Naive B cell (primary cell): ENCODE measurements at places on chromosomes 2 and 18.
A peak's percentile ranks its signal among the peaks of the same experiment; 100 is the strongest.

- no peak for DNase-seq
Observed at GRCh38 chr18:10354241-10354811, 100.1 kb upstream of the APCDD1 start.

DNA sequence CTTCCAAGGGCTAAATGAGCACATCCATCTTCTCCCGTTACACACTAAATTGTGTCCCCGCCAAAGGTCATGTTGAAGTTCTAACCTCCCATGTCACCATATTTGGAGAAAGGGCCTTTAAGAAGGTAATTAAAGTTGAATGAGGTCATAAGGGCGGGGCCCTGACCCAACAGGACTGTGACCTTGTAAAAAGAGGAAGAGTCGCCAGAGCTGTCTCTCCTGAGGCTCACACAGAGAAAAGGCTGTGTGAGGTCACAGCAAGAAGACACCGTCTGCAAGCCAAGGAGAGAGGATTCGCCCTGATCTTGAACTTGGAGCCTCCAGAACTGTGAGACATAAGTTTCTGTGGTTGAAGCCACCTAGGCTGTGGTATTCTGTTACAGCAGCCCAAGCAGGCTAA is 24.1 kb downstream of the TRABD2A start:
- peak; percentile 57 for DNase-seq

DNA sequence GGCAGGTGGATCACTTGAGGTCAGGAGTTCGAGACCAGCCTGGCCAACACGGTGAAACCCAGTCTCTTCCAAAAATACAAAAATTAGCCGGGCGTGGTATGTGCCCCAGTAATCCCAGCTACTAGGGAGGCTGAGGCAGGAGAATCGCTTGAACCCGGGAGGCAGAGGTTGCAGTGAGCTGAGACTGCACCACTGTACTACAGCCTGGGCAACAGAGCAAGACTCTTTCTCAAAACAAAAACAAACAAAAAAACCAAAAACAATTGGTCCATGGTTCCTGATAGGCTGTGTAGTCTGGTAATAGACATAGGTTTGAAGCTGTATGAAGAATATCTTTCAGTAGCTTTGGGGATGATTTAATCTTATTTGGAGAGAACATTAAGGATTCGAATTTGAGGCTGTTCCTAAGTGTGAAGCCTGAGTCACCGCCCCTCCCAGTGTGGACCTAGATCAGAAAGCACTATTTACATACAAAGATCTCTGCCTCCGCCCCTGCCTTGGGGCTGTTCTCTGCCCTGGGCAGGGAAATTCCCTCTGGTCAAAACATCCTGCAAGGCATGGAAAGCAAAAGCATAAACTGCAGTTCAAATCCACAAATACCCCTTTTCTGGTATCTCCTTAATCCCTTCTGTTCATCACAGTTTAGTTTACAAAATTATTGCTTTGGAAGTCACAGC is 52.8 kb upstream of the PMAIP1 start:
- DNase-seq, result peak; percentile 47

- DNase-seq, result no peak
Observed at GRCh38 chr2:241764275-241765241, 12.1 kb upstream of the GAL3ST2 start.

GRCh38 chr2:179021258-179021657 is 28.7 kb downstream of the CCDC141 start:
- DNase-seq, result peak; percentile 4

GRCh38 chr18:57208047-57208446 is 61.2 kb downstream of the BOD1L2 start:
- no peak for DNase-seq

GRCh38 chr18:9914334-9914583 is 443 bp downstream of the VAPA start:
- no peak for DNase-seq

DNA sequence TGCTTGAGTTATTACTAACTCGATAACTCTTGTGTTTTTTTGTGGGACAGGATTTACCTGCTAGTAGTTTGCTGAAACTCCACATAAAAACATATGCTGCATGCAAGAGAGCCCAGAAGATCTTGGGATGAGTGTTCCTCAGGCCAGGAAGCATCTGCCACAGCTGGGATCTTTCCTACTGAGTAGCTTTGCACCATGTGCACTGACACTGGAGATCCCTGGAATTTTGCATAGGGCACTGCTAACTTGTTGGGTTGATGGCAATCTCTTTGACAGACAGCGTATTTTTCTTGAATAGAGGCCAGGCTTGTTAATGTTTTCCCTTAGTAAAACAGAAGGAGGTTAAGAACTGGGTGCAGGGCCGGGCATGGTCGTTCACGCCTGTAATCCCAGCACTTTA is 808 bp upstream of the SERPINB11 start:
- no peak for DNase-seq

- DNase-seq, result no peak
Observed at GRCh38 chr2:26530696-26531095, 52.8 kb upstream of the OTOF start.

- DNase-seq, result peak; percentile 59
Observed at GRCh38 chr18:58863539-58864145, 1.0 kb upstream of the ZNF532 start.

DNA sequence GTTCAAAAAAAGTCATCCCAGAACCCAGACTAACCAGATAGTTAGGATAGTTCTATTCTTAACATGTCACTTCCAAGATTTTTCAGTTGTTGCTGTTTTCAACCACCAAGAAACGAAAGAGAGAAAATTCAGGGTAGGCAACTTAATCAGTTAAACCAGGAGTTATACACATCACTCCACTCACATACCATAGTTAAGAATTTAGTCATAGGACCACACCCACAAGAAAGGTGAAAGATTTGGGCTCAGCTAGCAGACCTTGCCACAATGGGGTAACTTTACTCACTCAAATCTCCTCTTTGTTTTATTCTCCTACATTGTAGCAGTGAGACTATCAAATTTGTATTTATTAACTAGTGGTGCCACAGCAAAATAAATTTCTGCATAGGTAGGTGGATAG is 473.6 kb downstream of the NUP35 start:
- no peak for DNase-seq

DNA sequence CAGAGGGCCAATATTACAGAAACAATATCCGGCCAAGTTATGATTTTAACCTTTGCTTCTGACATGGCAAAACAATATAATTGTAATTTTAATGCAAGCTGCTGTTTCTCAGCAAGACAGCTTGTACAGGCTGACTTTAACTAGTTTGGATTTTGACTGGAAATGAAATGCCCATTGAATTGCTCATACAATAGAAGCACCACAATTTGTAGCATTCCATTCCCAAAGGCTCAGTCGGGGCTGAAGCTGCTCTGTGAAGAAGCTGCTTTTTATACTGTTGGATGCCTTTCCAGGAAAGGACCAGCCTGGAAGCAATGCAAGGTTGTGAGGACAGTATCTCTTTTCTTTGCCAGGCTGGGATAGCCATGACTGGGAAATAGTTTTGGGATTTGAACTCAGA is 677.0 kb upstream of the FANCL start:
- DNase-seq, result no peak

DNA sequence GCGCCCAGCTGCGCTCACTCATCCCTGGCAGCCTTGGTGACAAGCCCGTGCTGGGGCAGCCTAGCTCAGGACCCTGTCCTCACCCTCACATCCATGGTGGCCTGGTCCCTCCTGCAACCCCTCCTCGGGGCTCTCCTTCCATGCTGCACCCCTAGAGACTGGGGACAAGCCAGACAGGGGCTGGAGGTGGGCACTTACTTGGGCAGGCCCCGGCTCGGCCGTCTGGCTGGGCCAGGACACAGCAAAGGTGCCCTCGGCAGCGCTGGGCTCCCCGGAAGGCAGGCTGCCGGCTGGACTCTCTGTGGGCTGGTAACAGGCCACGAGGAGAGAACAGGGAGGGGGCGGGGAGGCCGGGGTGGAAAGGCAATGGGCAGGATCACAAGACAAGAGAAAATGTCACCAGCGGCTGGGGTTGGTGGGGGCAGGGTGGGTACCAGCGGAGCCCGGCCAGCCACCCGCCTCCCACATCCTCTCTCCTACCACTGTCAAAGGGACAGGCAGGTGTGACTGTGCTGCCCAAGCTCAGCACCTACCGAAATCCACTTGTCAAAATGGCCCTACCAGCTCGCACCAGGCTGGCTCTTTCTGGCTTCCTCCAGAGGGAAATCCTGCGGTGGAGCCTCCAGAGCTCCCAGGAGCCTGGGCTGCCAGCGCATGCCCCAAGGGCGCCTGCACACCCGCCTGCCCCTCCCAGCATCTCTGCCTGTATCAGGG is 54.7 kb downstream of the BIN1 start:
- DNase-seq, result no peak

GRCh38 chr18:8529609-8530008 is 79.6 kb upstream of the RAB12 start:
- DNase-seq, result no peak

GRCh38 chr18:79339094-79339908 is 56.4 kb upstream of the NFATC1 start:
- DNase-seq, result no peak

- no peak for DNase-seq
Observed at GRCh38 chr2:46171996-46172546, 125.1 kb upstream of the EPAS1 start.

GRCh38 chr2:10785260-10785659 is 27.3 kb downstream of the PDIA6 start:
- no peak for DNase-seq

DNA sequence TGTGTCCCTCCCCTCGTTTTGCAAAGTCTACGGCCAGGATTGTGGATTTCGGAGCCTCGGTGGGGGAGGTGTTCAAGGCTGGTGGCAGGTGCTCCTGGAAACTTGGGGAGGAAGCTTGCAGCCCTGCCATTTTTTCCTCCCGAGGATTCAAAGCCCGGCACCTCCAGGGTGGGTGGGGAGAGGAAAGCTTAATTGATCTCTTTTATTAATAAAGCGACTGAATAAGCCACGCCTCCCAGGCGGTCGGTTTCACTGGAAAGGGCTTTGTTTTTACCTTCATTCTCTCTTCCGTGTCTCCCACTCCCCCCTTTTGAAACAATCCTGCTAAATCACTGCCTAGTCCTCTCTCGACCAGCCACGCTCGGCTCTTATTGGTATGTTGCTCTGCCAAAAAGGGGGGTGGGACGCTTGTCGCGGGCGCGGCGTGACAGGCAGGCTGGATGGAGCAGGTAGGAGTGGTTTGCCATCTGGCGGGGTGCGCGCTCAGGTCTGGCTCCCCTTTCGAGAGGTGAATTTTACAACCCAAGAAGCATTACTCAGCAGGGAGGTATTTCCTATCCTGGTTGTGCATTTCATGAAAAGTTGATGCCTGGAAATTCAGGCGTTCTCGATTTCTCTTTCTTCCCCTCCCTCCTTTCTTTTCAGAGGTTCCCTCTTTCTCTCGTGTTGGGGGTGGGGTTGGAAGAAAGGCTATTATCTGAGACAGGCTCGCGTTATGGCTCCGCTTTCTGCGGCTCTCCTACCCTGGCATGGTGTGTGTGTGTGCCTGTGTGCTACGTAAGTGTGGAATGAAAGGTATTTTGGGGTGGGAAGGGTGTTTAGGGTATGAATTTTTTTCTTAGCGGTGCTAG is 1.4 kb downstream of the NEDD4L start:
- peak; percentile 44 for DNase-seq

DNA sequence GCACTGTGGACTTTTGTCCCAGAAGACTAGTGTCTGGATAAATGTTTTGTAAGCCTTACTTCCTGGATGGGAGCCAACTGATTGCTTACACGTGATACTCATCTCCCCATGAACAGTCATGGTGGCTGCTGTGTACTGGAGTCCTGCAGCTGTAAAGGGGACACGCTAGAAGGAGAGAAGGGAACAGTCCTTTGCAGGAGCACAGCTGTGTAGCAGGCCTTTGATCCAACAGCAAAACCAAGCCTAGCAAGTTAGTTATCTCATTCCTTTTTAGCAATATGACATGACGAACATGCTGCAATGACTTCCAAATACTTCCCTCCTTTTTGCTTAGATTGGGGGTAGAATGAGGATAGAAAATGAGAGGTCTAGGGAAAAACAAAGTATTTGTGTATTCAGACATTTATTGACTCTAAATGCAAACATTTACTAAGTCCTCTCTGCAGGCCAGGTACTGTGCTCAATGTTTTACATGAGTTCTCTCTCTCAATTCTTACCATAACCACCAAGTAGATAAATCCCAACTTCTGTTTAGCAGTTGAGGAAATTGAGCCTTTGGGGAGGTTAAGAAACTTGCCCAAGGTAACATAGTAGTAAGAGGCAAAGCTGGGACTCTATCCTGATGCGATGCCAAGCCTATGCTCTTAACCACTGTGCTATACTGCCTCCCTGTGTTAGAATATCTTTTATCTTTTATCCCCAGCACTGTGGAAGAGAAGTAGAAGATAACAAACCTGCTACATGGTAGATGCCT is 55.4 kb upstream of the CD28 start:
- no peak for DNase-seq

GRCh38 chr18:34493566-34494358 is 216.3 kb upstream of the DTNA start:
- DNase-seq, result no peak

- DNase-seq, result no peak
Observed at GRCh38 chr2:1741851-1742250, 2.5 kb downstream of the PXDN start.

- DNase-seq, result no peak
Observed at GRCh38 chr2:129319422-129319717, 660.1 kb upstream of the RAB6C start.

DNA sequence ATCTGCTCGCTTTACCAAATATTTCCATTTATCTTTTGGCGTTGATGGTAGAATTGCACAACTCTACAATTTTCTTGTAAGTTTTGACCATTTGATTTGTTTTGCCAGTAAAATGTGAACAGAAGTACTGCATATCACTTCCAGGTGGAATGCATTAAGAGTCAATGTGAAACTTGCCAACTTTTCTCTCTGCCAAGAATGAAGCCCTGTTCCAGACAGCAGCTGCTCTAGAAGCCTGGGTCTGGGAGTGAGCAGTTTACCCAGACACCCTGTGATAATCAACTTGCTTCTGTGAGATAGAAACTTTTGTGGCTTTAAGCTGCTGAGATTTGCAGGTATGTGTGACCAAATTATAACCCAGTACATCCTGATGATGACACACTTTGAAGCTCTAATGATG is 115.9 kb upstream of the SYT4 start:
- no peak for DNase-seq

GRCh38 chr2:222364285-222364895 is 60.0 kb upstream of the SGPP2 start:
- no peak for DNase-seq
